Mesenteric fat pad (tissue), 1 donor: ENCODE measurements at places on chromosomes 12 and 14. TPM values are rescaled to one million over a fixed set of nuclear protein-coding genes. Genes with fewer than 3 reads are reported as not detected.

The PZP gene
- total RNA-seq = 0.61 TPM

The VRTN gene
- not detected for total RNA-seq

The ASIC1 gene
- 0.71 TPM for total RNA-seq

The OTUB2 gene
- total RNA-seq = 1.2 TPM

DNA sequence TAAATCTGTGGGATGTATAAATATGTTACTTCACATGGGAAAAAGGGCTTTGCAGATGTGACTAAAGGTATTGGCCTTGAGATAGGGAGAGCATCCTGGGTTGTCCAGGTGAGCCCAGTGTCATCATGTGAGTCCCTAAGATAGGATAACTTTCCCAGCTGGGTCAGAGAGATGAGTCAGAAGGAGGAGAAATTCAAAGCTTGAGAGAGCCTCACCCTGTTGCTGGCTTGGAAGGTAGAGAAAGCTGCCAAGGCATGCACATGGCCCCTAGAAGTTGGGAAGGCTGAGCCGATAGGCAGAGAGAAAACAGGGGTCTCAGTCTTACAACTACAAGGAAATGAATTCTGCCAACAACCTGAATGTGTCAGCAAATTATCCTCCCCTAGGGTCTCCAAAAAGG is 213.0 kb downstream of the ADGRD1 start:
- DNase-seq = no peak
